ENCODE measurements at places on chromosomes 5 and 9. TPM values are rescaled to one million over a fixed set of nuclear protein-coding genes. Genes with fewer than 3 reads are reported as not detected.

DNA sequence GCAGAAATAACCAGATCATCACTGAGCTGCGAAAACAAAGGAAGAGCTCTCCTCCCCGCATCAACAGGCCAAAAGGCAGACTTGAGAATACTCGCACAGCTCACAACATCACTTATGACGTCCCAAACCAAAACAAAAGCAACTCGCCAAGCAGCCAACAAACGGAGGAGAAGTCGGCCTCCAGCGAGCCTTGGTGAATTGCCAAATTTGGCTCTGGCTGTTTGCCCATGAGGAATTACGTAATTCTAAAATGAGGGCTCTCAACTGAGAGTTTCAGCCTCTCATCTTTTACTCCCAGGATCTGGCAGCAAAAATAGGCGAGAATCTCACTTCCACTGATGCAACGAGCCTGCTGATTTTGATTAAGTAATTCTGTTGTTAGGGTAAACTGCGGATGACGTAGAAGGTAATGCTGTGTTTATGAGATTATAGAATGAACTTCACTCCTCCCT, 51.7 kb upstream of the SEMA6A start:
- H3K4me1 ChIP-seq: no peaks in the 10 kb centered on the region
- no peak overlapping the region for H3K4me3 ChIP-seq
- no peaks in the 10 kb centered on the region for H3K27me3 ChIP-seq
- no peaks in the 10 kb centered on the region for H3K36me3 ChIP-seq

TMC1 gene
- total RNA-seq: not detected

- H3K4me3 ChIP-seq: no peak overlapping the region
- H3K27me3 ChIP-seq: no peaks in the 10 kb centered on the region
- H3K27ac ChIP-seq: no peak overlapping the region
These were observed 976.4 kb upstream of the CDH9 start for GRCh38 chr5:28014779-28015178.

DNA sequence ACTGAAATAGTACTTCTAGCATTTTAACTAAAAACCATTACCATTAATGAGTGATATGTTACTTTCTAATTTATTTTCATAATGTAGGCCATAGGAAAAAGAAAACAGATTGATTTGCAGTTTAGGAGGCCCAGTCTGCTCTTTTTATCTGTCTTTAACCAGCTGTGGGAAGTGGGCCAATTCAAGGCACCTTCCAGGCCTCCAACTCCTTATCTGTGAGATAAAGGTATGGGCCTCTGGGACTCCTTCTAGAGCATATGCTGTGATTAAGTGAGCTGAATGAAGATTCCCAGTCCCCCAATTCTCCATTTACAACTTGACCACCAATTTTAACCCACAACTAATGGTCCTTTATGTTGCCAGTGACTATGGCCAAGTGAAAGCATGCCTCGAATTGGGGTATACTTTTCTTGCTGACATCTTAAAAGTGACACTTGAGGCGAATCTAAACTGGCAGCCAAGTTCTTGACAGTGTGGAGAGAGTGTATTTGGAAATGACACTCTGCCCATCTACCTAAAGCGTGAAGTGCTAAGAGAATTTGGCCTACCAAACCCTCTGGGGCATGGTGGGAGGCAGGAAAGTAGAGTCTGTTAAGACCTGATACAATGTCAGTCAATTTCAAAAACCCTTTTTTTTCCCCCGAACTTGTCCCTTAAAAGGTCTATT, 88.3 kb downstream of the PIK3R1 start:
- H3K27me3 ChIP-seq: peaks cover 7% of the 10 kb centered on the region
- no peak overlapping the region for H3K4me3 ChIP-seq
- H3K4me1 ChIP-seq: peaks cover 52% of the 10 kb centered on the region
- DNase-seq: no peak

ELAVL2 gene
- not detected for total RNA-seq

DNA sequence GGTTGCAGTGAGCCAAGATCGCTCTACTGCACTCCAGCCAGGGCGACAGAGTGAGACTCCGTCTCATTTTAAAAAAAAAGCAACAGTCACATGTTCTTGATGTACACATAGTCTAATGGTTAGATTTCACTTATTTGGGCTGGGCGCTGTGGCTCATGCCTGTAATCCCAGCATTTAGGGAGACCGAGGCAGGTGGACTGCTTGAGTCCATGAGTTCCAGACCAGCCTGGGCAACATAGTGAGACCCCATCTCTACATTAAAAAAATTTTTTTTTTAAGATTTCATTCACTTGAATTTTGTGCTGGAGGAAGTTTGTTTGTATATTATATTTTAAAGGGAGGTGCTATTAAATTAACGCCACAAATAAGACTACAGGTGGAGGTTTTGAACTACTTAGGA, 21.9 kb downstream of the WNT8A start:
- no peaks in the 10 kb centered on the region for H3K36me3 ChIP-seq
- DNase-seq: no peak
- peaks cover 11% of the 10 kb centered on the region for H3K4me1 ChIP-seq
- no peak overlapping the region for H3K4me3 ChIP-seq
- H3K27ac ChIP-seq: no peak overlapping the region
- peaks cover 13% of the 10 kb centered on the region for H3K27me3 ChIP-seq

ADAMTSL2 gene
- not detected for total RNA-seq

- H3K4me1 ChIP-seq: no peaks in the 10 kb centered on the region
- H3K27me3 ChIP-seq: no peaks in the 10 kb centered on the region
These were observed 22.1 kb downstream of the LAMC3 start for GRCh38 chr9:131031005-131031641.

DNA sequence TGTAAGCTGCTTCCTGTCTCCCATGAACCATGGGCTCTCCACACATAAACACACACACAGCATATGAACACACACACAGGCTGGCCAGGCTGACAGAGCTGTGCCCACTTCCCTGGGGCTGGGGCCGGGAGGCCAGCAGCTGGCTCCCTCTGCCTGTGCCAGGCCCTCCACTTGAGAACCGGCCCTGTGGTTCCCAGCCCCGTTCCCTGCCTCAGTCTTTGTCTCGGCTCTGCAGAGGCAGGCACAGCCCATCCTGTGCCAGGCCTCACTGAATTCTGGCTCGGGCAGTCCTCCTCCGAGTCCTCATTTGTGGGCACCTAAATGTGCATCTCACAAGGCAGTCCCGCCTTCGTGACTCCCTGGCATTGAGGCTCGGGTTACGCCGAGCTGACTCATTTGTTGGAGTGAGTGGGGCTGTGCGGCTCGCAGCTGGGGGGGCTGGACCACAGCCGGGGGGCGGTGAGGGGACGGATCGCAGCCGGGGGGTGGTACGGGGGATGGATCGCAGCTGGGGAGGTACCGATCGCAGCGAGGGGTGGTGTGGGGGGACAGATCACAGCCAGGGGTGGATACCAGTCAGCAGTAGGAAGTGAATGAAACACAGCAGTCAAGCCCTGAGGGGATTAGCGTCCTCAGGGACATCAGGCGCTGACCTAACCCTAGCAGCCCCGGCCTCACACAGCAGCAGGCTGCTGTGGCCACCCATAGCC, 72.3 kb downstream of the PSMB7 start:
- no peaks in the 10 kb centered on the region for H3K27me3 ChIP-seq
- DNase-seq: no peak
- H3K4me3 ChIP-seq: no peak overlapping the region
- no peaks in the 10 kb centered on the region for H3K4me1 ChIP-seq
- no peak overlapping the region for H3K27ac ChIP-seq
- H3K36me3 ChIP-seq: peaks cover 19% of the 10 kb centered on the region
